ENCODE measurements at places on chromosomes 3 and 15. TPM values are rescaled to one million over a fixed set of nuclear protein-coding genes. Genes with fewer than 3 reads are reported as not detected.

GRCh38 chr3:143084856-143085731 lies 34.5 kb upstream of the CHST2 start:
- no peak for DNase-seq

GRCh38 chr15:25862472-25863110 lies 536 bp downstream of the ATP10A start:
- peak; percentile 53 for DNase-seq

- DNase-seq = no peak
These were observed 104.0 kb upstream of the SMAD3 start for GRCh38 chr15:66961407-66961884.

GRCh38 chr3:193095366-193095765 lies 145.7 kb upstream of the PLAAT1 start:
- no peak for DNase-seq

DNA sequence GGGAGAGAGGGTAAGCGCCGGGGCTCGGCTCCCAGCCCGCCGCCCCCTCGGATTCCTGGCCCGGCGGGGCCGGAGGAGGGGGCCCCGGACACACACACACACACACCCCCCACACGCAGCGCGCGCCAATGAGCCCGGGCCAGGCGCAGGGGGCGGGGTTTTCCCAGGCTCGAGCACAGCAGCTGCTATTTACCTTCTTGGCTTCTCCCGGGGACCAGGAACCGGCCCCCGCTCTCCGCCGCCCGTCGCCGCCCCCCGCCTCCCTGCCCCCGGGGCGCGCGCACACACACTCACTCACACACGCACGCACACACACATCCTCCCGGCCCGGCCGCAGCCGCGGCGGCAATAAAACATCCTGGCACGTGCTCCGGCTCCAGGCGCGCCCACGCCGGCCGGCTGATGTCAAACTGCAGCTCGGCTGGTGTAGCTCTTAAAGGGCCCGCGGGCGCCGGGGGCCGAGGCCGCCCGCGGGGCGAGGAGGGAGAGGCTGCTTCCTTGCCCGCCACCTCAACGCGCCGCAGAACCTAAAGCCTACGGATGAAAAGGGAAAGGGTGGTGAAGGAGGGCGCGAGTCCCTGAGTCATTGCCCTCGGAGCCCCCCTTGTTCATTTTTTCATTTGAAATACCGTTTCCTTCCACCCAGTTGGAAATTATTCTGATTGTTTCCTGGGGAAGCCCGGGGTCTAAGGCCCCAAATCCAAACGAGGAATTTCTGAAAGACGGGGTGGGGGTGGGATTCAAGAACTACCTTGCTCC lies 1.0 kb upstream of the HES1 start:
- DNase-seq = peak; percentile 96

DNA sequence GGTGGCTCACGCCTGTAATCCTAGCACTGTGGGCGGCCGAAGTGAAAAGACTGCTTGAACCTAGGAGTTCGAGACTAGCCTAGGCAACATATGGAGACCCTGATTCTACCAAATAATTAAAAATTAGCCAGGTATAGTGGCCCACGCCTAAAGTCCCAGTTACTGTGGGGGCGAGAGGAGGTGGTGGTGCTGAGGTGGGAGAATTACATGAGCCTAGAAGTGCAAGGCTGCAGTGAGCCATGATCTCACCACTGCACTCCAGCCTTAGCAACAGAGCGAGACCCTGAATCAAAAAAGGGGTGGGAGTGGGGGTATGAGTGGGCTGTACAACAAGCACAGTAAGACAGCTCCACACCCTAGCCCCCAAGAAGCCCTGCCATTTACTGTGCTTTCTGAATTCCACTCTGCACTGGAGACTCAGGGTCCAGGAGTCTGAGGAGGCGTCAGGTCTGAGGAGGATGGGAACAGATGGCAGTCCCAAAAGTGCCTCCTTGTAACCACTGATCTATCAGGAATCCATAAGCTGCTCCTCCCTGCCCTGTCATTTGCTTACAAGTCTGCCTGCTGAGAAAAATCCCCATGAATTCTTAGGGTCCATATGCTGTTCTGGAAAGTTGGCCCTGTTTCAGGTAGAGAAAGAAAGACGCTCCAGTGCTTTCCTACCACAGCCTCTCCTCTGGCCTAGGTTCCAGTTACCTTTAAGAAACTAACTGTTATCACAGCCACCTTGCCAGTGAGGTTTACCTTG lies 171.1 kb downstream of the MAGI1 start:
- no peak for DNase-seq

DNA sequence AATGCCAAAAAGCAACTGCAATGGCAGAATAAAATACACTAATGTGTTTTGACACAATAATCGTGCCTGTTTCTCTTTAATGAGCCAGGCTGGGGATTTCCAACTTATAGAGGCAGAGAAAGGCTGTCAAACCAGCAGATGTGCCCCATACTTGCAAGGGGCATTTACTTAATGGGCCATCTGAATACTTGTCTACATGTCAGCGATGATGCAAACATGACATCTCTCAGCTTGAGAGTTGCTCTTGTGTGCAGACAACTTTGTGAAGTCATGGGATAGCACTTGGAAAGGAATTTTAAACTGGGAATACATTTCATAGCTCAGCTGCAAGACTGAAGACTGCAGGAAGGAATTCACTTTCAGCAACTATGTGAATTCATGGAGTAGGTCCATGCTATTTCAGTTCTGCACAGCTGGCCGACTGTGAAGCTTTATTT lies 127.4 kb upstream of the ADAMTS9 start:
- no peak for DNase-seq

GRCh38 chr3:152019508-152019907 lies 146.1 kb downstream of the SUCNR1 start:
- no peak for DNase-seq

DNA sequence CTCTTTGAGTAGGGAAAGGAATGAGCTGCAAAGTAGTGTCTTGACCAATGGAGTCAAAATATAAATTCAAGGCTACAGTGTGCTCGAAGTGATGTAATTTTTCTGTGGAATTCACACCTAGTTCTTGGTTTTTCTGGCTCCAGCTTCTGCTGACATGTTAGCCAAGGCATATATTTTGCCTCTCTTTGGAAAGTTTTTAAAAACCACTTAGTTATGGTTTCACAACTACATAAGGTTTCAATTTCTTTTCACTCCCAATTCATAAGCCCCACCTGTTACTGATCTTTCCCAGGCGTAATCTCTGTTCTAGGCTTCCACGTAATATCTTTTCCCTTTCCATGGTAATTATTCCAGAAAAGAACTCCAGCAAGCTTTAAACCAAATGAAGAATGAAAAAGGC lies 46.9 kb downstream of the GADL1 start:
- no peak for DNase-seq

COLQ gene
- total RNA-seq = 1.5 TPM
